GM12891 (cell line): ENCODE measurements at places on chromosomes 3 and 15.

DNA sequence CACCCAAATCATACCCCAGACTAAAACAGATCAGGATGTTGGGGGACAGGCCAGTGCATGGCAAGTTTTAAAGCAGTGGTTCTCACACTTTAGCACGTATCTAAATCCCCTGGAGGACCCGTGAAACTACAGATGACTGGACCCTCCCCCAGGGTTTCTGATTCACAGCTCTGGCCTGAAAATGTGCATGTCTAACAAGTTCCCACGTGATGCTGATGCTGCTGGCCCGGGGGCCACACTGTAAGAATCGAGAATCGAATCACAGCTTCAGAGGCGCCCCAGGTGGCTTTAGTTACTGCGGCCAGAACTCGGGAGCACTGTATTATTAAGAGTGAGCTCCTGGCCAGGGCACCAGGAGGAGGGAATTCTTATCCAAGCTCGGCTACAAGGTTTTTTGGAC is 11.6 kb downstream of the ADAMTS17 start:
- no peak for DNase-seq

- no peak for DNase-seq
Measured at GRCh38 chr3:38578551-38578950, 70.9 kb downstream of the SCN5A start.

DNA sequence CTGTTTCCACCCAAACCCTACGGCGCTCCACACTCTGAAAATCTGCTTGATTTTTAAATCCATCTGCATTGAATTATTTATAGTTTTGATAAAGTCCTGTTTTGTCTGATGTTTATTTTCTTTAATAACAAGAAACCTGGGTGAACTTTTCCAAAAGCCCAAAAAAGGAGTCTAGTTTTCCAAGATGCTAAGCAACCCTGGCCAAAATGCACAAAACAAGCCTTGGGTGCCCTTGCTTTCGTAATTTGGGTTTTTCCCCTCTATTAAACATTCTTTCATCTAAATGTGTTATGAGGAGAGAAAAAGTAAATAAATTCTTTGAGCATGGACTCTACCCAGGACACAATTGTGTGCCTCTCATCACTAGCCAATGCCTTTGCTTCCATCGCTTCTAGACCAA is 468.9 kb downstream of the MCTP2 start:
- DNase-seq: no peak

GRCh38 chr15:68818066-68818768 is 2.5 kb downstream of the ANP32A start:
- no peak for DNase-seq

- DNase-seq: no peak
Measured at GRCh38 chr3:48285132-48285531, 44.2 kb downstream of the ZNF589 start.

DNA sequence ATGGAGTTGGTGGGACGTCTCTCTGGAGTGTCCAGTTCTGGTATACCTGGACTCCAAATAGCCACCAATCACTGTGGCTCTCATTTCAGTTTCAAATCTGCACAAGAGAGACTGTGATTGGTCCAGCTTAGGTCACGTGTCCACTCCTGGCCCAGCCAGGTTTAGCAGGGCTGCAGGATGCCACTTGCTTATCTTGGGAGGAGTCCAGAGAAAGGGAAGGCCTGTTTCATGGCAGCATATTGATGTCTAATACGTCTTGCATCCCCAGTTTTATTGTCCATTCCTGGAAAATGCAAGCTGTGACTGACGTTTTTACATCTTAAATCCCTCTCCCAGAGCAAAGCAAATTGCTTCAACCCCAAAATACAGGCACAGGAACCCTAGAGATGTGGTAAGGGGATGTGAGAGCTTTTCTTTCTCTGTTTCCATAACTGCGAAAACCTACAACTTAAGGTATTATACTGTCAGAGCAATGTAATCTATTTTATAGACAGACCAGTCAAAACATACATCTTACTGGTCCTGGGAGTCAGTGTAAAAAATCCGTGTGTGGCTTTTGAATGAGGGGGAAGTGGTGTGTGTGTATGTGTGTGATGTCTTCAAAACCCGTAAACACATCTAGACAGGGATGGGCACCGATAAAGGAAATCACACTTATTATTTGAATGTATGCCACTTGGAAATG is 274.4 kb downstream of the TLE3 start:
- DNase-seq: no peak

DNA sequence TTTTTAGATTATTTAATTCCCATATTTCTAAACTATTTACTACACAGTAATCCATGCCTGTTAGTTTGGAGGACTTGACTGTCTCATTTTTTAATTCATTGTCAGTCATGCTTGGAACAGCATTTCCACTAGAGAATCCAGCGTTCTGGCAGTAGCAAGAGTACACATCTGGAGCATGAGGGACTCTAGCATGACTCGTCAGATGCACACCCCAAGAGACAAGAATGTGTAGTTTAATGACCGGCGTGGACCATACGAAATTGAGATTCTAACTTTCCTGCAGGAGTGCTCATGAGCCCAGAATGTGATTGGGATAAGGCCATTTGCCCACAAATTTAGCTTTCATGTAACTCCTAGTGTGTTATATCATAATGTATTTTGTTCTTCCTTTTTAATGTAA is 48.9 kb downstream of the ASB7 start:
- DNase-seq: no peak

DNA sequence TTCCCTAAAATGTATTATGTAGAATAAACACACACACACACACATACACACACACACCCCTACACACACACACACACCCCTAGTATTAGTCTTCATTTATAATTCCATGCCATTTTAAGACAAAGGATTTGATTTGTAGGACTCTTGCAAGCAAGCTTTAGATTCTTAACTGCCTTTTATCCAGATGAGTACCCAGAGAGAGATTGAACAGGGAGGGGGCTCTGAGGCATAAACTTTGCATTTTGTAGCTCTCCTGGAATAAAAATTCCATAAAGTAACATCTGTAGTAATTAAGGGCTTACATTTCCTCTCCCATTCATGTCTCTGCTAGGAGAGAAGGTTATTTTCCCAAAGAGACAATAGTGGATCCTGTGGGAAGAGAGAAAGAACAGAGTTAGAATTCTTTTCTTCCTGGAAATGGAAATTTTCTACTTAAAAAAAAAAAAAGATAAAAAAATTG is 479.4 kb downstream of the RBMS3 start:
- no peak for DNase-seq

DNA sequence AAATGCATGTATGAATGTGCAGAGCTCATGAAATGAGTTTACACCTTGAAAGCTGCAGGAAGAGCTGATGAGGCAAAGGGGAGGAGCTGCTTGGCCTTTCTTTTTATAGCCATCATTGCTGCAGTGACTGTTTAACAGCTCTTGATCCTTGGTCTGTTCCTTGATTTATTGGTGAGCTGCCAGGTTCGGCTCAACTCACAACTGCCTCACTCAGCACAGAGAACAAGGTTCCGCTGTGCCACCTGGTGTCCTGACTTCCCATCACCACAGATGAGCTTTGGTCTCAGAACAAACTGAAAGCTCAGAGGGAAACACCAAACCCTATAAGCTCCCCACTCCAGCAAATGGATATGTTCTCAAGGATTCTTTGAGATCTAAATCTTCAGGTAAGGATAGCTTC is 626.1 kb downstream of the MAGI1 start:
- no peak for DNase-seq

GRCh38 chr3:171732756-171733155 is 77.5 kb downstream of the PLD1 start:
- DNase-seq: no peak

GRCh38 chr3:66177026-66177425 is 43.8 kb upstream of the SLC25A26 start:
- DNase-seq: no peak

- no peak for DNase-seq
Measured at GRCh38 chr15:60272623-60273022, 125.2 kb downstream of the ANXA2 start.

DNA sequence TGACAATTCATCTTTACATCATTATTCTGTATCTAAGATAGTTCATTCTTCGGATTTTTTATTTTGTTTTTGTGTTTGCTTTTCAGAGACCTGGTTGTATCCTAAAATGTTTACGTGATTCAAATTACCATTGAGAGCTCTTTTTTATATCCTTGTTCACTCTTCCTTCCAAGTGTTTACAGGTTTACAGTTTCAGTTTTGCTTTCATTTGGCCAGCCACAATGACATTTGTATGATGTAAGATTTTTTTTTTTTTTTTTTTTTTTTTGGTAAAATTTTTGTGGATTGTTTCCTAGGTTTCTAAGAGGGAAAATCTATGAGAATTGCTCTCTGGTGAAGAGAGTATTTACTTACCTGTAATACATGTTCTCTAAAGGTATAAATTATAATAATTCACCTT is 55.0 kb downstream of the SETD5 start:
- DNase-seq: no peak

- DNase-seq: peak; percentile 3
Measured at GRCh38 chr3:65672871-65673815, 365.6 kb downstream of the MAGI1 start.

DNA sequence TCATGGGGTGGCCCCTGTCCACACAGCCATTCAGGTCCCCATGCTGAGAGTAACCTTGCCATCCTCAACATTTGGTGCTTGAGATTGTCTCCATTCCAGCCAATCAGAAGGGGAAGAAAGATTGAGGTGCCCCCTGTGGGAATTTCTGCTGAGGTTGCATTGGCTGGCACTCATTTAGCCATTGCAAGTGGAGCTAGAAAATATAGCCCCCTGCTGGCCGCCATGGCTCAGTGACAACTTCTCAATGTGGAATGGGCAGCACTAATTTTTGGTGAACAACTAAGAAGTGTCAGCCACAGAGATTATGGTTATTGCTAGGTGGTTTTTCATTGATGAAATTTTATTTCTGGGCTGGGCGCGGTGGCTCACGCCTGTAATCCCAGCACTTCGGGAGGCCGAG is 22.0 kb downstream of the COL6A6 start:
- DNase-seq: peak; percentile 15

- DNase-seq: no peak
Measured at GRCh38 chr3:33145221-33145900, 31.5 kb downstream of the CRTAP start.

DNA sequence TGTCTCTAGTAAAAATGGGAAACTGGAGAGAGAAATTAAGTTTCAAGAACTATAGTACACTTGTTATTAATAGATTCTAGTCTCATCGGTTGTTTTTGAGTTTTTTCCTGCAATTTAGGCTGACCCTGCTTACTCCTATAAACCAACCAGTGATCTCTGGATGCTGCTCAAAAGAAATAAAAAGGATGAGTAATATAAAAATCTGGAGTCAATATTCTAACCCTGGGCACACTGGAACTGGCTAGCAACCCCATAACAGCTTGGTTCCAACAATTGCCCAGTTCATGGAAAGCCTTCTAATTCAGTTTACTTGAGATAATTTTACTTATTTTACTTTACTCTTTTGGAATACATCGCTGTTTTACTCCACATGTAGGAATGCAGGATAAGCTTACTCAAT is 211.6 kb downstream of the GBE1 start:
- DNase-seq: no peak

DNA sequence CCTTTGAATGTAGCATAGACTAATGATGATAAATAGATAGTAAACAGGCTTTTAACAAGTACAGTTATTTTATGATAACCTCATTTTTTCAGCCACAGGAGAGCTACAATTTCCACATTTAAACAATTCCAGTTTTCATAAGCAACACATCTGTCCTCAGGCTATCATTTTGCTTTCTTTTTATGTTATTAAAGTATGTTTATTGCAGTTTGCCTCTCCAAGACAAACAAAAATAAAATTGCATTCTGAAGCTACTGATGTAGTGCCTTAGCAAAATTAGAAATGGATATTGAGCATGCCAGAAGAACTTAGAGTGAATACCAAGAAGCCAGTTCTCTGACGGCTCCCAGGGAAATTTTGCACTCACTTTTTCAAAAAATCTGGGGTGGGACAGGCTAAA is 140.6 kb upstream of the ABHD17C start:
- DNase-seq: no peak

DNA sequence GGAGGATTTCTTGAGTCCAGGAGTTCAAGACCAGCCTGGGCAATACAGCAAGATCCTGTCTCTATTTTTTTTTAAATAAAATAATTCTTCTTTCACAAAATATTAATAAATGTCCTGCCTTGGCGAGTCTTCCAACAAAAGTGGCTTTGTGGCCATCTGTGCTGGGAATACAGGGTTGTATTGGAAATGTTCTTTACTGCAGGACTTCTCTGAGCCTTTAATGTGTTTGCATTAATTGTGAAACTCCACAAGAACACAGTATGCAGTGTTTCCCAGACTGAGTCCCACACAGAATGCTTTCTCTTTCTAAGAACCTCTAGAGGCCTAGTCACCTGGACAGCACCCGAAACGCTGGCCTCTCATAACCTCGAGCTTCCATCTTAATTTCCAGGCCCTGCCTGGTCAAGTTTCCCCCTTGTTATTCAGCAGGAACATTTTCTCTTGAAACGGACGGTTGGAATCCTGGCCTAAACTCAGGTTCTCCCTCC is 85.4 kb upstream of the ARRDC4 start:
- no peak for DNase-seq

- no peak for DNase-seq
Measured at GRCh38 chr3:119125742-119126504, 20.0 kb upstream of the TEX55 start.

DNA sequence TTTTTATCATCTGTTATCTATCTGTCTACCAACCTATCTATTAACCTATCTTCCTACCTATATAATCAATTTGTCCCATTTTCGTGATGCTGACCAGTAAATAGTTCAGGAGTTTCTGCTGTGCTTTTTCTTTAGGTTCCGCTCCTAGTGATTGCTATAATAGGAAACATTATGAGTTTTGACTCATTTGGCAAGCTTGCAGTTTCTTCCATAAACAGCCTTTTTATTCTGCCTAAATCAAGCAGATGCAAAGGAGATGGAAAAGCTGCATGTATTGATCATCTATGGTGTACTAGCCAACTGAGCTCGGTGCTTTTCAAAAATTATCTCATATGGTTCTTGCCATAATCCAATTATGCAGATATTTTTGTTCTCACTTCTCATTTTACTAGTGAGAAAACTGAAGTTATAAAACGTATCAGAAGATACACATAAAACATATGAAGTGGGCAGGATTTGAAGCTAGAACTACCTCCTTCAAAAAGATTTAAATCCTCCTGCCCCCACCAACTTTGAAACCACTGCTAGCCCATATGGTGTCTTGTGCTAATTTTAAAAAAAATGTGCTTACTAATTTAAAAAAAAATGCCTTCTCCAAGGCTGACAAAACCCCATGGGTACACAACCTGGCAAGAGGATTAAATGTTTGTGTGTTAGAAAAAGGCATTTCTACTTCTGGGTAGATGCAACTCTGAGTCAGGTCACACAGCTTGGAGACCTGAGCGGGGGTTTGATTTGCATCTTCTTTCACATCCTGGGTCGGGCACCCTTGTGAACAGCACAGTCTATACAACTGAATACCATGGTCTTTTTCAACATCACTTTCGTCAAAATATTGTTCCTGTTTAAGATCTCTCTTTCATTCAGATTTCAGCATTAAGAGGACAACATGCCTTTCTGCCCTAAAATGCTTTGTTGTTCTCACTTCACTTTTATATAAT is 267.0 kb downstream of the CHL1 start:
- peak; percentile 24 for DNase-seq

DNA sequence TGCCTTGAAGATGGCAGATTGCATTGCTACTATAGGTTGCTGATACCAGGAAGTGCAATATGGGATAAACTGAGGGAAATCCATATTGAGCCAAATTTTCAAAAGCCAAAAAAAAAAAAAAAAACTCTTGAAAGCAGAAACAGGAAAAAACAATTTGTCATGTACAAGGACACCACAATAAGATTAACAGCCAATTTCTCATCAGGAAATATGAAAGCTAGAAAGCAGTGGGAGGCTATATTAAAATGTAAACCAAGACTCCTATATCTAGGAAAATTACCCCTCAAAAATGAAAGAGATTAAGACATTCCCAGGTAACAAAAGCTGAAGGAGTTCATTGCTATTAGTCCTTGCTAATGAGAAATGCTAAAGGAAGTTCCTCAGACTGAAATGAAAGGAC is 462.8 kb upstream of the DPH6 start:
- DNase-seq: no peak
